ENCODE measurements at places on chromosomes 6 and 20.

DNA sequence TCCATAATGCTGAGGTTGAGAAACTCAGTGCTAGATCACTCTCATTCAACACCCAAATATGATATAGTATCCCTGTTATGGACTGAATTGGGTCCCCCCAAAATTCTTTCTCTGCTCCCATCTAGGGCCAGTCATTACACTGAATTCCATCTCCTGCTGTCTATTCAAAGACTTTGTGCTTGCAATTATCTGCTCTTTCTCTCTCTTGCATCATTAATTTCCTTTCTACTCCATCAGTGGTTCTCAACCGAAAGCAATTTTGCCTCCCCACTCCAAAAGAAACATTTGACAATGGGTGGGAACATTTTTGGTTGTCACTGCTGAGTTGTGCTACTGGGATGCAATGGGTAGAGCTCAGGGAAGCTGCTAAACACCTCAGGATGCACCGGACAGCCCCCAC lies 271.5 kb upstream of the CDYL start:
- DNase-seq, result no peak

GRCh38 chr6:148405894-148406293 lies 63.3 kb downstream of the SASH1 start:
- DNase-seq, result no peak

DNA sequence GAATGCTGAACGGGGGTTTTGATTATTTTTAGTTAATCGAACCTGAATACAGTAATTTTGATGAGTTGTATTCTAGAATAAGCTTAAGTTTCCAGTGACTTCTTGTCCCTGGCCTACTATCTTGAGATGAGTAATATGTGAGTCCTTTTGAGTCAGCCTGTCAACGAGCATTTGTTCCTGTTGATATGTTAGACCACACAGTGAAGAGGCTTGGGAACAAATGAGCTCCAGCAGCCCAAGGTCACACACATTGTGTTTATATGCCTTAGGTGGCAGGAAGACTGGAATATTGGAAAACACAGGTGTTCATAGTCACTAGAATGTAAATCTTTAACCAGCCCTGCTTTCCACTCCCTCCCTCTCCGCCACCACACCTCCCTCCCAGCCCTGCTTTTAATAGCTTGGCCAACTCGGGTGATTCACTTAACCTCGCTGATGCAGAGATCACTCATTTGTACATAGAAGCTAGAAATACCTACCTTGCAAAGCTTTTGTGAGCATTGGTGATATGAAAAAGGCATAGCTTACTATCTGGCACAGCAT lies 9.1 kb downstream of the SMPDL3A start:
- DNase-seq, result no peak

- no peak for DNase-seq
Observed at GRCh38 chr6:111922454-111923297, 49.4 kb upstream of the FYN start.

DNA sequence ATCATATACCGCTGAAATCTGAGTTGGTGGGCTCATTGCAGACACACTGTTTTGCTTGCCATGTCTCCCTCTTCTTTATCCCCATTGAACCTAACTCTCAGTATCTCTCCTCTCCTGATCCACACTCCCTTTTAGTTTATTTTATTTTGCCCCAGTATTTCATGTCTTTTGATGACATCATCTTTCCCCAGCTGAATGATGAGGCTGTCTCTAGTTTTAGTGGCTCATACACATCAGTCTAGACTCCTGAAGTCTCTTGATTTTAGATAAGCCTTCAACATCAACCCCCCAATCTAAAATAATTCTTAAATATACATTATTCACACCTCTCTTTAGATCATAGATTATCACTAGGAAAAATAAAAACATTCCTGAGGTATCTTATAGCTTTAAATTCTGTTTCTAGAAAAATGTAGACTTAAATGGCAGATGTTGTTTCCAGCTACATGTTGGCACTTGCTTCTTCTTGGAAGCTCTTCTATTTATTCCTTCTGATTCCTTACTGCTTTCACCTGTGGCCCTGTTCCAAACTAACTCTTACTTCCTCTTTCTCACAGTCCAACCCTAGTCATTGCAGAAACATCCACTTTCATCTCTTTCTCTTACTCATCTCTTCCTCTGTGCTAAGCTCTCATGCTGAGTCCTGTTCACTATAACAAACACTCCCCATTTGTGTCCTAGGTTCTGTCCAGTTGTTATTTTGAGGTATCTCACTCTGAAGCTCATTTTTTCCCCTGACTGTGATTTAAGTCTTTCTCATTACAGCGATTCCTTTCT lies 191.9 kb upstream of the SLC35B3 start:
- no peak for DNase-seq

GRCh38 chr6:155872961-155873360 lies 417.3 kb upstream of the NOX3 start:
- no peak for DNase-seq

GRCh38 chr20:50872560-50873425 lies 58.4 kb downstream of the ADNP start:
- DNase-seq, result no peak

DNA sequence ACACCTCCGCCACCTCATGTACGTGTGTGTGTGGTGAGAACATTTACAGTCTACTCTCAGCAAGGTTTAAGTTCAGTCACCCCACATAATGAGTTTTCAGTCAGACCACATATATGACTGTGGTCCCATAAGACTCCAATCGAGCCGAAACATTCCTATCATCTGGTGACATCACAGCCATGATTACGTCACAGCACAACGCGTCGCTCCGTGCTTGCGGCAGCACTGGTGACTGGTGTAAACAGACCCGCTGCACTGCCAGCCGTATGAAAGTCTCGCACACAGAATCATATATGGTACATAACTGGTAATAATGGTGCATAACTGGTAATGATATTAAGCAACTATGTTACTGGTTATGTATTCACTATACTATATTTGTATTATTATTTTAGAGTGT lies 150.7 kb downstream of the DLL1 start:
- no peak for DNase-seq

DNA sequence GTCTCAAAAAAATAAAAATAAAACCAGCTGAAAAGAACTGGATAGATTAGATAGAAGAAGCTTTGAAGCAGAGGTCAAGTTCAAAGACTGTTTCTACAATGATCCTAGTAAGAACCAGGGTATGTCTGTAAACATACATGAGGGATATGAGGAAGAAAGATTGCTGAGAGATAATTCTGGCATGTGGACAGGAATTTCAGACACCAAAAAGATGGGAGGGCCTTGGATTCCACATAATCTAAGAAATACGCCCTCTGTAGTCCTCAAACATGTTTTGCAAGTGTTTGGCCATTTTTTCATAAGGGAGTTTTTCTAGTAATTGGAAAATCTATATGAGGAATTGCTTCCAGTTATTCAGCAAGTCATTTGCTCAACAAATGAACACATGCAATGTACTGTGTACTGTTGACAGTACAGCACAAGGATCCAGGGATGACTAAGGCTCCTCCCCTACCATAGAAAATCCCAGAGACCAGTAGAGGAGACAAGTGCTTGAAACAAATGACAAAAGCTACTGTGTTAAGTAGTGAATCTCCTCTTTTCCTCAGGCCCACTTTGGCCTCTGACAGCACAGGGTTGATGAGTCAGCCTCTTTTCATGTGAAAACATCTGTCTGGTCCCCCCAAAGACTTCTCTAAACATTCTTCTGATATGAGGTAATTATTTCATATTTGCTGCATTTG lies 795.9 kb downstream of the MAFB start:
- no peak for DNase-seq

- no peak for DNase-seq
Observed at GRCh38 chr6:110068592-110068967, 90.5 kb downstream of the GPR6 start.

DNA sequence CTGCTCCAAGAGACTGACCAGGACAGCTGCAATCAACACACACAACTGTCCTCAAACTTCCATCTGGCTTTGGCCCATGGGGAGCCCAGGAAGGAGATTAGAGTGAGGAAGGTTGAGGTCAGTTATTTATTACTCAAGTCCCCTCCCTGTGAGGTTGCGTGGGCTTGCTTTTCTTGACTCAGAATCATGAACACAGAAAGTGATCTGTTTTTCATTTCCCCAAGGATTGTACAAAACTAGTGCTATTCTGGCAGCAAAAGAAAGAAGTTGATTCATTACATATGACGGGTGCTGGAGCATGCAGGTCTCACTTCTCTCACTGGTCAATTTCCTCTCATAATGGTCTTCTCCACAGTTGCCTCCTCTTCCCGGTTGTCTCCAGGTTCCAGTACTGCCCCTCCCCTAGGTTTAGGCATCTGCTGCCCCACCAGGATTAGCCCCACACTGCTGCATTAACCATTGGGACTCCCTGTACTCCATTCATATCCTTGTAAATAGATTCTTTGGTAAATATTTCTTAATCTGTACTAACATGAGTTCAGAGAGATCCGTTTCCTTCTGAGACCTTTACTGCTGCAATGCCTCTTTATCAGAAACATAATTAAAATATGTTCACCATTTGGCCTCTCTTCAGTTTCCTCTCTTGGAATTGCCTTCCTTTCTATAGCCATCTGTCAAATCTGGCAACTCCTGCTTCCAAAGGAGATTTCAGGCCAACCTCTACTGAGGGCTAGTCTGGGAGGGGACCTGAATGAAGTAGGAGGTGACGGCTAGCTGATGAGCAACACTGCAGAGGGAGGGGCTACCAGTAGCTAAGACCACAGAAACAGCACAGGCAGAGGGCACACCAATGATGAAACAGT lies 888.8 kb downstream of the QKI start:
- no peak for DNase-seq
